ENCODE measurements at places on chromosomes 1 and 21. TPM values are rescaled to one million over a fixed set of nuclear protein-coding genes. Genes with fewer than 3 reads are reported as not detected.

GRCh38 chr1:28927648-28928313 lies 13.4 kb downstream of the EPB41 start:
- peaks cover 2% of the 10 kb centered on the region for H3K4me1 ChIP-seq
- no peak for DNase-seq
- no peak overlapping the region for H3K4me3 ChIP-seq
- no peak overlapping the region for H3K27ac ChIP-seq
- no peaks in the 10 kb centered on the region for H3K36me3 ChIP-seq
- H3K27me3 ChIP-seq: no peaks in the 10 kb centered on the region

The DMRTA2 gene
- total RNA-seq: not detected

- H3K4me1 ChIP-seq: no peaks in the 10 kb centered on the region
- H3K27ac ChIP-seq: no peak overlapping the region
- DNase-seq: no peak
- no peaks in the 10 kb centered on the region for H3K27me3 ChIP-seq
Observed at GRCh38 chr1:172084876-172085275, 243.6 kb downstream of the DNM3 start.

GRCh38 chr1:147600119-147601111 lies 59.1 kb downstream of the BCL9 start:
- H3K4me3 ChIP-seq: peak overlapping the region; percentile 69
- H3K27ac ChIP-seq: peak overlapping the region; percentile 17
- no peak for DNase-seq

DNA sequence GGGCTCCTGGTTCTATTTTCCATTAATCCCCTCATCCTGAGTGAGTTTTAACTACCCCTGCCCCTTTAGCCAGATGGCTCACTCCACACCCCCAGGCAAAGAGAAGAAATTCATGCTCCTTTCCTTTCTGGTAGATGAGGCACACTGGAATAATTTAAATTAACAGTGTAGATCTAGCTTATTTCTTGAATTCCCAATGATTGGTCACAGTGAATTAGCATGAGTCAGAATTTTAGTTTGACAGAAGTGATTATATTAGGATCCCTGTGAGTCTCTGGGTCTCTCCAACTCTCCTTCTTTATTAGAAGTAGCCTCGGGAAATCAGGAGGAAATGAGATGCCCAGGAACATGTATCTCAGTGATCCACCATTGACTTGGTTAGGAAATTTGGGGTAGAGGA lies 103.1 kb upstream of the KAZN start:
- DNase-seq: no peak
- H3K36me3 ChIP-seq: no peaks in the 10 kb centered on the region
- no peak overlapping the region for H3K4me3 ChIP-seq
- H3K4me1 ChIP-seq: 0 out of 2 replicates have a peak, but pooled peaks cover 1% of the 10 kb centered on the region
- no peaks in the 10 kb centered on the region for H3K27me3 ChIP-seq

The TLCD4 gene
- total RNA-seq: 3.5 TPM

DNA sequence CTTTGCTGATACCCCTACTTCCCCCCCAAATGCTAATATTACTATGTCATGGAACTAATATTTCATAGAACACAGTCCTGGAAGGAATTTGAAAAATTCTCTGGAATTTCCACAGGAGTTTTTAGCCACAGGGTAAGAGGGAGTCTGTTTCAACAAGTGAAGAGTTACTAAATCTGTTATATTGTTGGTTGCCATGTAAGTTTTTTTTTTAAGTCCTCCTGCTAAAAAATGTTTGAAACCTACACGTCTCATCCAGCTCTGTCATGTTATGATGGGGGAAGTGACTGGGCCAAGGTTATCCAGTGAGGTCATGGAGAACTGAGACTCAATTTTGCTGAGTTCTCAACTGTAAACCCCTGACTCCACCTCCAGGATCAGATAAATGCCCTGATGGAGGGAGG lies 60.8 kb upstream of the USP24 start:
- no peaks in the 10 kb centered on the region for H3K36me3 ChIP-seq
- H3K27ac ChIP-seq: no peak overlapping the region
- no peaks in the 10 kb centered on the region for H3K27me3 ChIP-seq

DNA sequence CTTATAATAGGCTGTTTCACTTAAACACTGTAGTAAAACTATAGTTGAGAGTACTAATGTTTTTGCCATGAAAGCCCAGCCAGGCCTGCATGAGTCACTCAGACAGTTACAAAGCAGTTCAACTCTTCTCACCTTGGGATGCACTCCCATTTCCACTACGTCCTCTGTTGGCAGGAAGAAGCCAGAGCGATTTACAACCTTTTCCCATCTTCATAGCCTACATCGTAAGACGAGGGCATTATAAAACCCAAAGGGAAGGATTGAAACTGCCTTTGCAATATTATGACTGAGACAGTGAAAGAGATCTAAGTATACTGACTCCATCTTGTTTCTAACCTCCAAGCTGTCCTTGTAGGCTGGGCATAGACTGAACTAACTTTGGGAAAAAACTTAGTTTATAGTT lies 71.8 kb upstream of the CSF1 start:
- H3K4me1 ChIP-seq: no peaks in the 10 kb centered on the region
- DNase-seq: no peak
- no peaks in the 10 kb centered on the region for H3K27me3 ChIP-seq

The SLC44A3 gene
- 5.0 TPM for total RNA-seq

GRCh38 chr1:156483397-156483796 lies 17.2 kb downstream of the MEF2D start:
- no peaks in the 10 kb centered on the region for H3K27me3 ChIP-seq
- no peak for DNase-seq
- no peak overlapping the region for H3K4me3 ChIP-seq
- peaks cover 5% of the 10 kb centered on the region for H3K36me3 ChIP-seq
- H3K27ac ChIP-seq: no peak overlapping the region
- peaks cover 5% of the 10 kb centered on the region for H3K4me1 ChIP-seq

The GSTM5 gene
- 0.24 TPM for total RNA-seq

GRCh38 chr21:40671716-40672115 lies 175.2 kb downstream of the DSCAM start:
- DNase-seq: no peak
- H3K27me3 ChIP-seq: no peaks in the 10 kb centered on the region
- no peaks in the 10 kb centered on the region for H3K4me1 ChIP-seq
- no peak overlapping the region for H3K4me3 ChIP-seq
- H3K36me3 ChIP-seq: no peaks in the 10 kb centered on the region

DNA sequence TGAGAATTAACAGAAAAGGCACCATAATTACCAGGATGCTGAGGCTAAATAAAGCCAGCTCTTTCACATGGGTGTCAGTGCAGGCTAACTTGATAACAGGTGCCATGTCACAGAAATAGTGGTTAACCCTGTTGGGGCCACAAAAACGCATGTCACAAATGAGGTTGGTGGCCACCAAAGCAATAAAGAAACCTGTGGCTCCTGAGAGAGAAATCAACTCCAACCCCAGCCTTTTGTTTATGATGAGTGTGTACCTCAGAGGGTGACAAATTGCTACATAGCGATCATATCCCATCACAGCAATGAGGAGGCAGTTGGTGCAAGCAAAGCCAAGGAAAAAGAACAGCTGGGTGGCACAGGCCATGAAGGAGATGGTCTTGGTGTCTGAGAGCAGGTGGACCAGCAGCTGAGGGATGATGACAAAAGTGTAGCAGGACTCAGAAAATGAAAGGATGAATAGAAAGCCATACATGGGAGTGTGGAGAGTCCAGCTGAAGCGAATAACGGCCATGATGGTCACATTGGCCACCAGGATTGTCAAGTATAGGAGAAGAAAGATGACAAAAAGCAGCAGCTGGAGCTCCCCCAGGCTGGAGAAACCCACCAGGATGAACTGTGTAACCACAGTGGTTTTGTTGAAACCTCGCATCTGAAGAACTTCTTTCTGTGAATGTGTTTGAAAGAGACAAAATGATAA lies at the start of gene OR10T2:
Gene OR10T2, minus strand, starts transcription at position 649 of the 697 bp plus-strand sequence. Its CDS starts 0 bp downstream, at position 649.
- no peak within 1 kb of the TSS for H3K27ac ChIP-seq
- no peak within 1 kb of the TSS for H3K4me3 ChIP-seq
- no peaks in the 10 kb centered on the region for H3K4me1 ChIP-seq
- no peaks in the 10 kb centered on the region for H3K36me3 ChIP-seq

- H3K36me3 ChIP-seq: no peaks in the 10 kb centered on the region
- H3K27ac ChIP-seq: no peak overlapping the region
- no peaks in the 10 kb centered on the region for H3K27me3 ChIP-seq
- H3K4me3 ChIP-seq: no peak overlapping the region
Observed at GRCh38 chr1:173342736-173343135, 134.4 kb upstream of the PRDX6 start.

DNA sequence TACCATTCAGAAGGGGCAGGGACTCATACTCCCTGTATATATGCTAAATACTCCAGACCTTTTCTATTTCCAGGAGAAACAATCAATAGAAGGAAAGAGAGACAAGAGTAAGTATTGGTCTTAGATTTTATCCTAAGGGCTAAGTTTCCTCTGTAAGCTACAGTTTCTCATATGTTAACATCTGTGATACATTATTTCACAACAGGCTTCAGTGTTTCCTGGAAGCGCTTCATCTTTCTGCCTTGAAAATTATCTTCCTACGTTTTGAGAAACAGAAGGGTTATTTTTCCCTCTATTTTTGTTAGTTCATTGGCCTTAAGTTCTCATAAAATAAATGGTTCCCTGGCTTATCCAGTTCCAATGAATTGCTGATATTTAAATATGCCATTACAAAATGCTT lies 15.6 kb downstream of the FMO1 start:
- peaks cover 5% of the 10 kb centered on the region for H3K4me1 ChIP-seq
- no peak for DNase-seq
- H3K4me3 ChIP-seq: no peak overlapping the region
- no peak overlapping the region for H3K27ac ChIP-seq

- no peak overlapping the region for H3K27ac ChIP-seq
- DNase-seq: no peak
- H3K4me3 ChIP-seq: no peak overlapping the region
- H3K4me1 ChIP-seq: peaks cover 5% of the 10 kb centered on the region
Observed at GRCh38 chr1:153550398-153550758, 1.3 kb upstream of the S100A3 start.

DNA sequence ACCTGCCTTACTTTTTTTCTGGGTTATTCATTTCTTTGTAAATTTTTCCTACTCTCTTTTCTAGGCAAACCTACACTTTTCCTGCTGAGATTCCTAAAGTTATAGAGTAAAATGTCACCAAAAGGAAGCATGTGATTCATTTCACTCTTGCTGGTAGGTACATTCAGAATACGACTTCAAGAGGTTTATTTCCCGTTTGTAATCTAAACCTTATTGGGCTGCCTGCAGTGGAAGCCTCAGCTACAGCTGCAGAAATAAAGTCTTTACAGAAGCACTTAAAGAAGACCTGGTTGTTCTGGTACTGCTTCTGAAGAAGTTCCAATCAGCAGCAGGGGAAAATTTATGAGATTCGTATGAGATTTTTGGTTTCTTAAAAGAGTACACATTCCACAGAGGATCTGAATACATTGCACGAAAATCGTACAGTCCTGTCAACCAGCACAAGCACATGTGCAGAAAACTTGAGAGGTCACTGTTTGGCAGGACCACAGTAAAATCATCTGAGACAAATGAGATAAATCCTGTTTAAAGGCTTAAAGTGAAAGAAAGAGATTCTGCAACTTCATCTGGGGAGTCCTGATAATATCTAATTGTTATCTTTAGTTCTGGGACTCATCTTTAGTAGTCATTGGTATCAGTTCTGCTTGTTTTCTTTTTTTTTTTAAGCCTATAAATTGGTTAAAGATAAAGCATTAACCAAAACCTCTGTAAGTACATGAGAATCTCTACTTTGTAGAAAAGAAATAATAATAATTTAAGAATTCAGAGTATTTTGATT lies 109.9 kb upstream of the ADGRL2 start:
- no peaks in the 10 kb centered on the region for H3K4me1 ChIP-seq
- H3K36me3 ChIP-seq: no peaks in the 10 kb centered on the region
- no peaks in the 10 kb centered on the region for H3K27me3 ChIP-seq
- no peak overlapping the region for H3K4me3 ChIP-seq

The LRRC71 gene
- total RNA-seq: not detected

The LDLRAD1 gene
- total RNA-seq: not detected

The NBPF19 gene
- total RNA-seq: 5.1 TPM

The GPR137B gene
- total RNA-seq: 7.7 TPM

DNA sequence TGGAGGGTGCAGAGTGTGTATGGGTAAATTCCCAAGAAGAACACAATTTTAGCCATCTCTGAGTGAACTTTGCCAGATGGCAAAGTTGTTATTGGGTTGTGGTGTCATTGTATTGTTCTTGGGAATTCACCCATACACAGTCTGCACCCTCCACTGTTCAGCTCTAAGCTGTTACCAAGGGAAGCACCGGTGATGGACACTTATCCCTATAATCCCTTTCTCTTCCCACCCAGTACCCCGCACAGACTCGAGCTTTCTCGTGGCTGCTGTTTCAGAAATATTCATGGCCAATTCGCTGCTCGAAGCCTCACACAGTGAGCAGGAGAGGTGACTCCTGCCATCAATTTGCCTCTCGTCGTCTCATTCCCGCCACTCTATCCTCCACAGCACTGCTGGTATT lies 95.7 kb upstream of the PALMD start:
- H3K36me3 ChIP-seq: no peaks in the 10 kb centered on the region
- no peak for DNase-seq
- no peaks in the 10 kb centered on the region for H3K27me3 ChIP-seq
- H3K4me1 ChIP-seq: no peaks in the 10 kb centered on the region
- H3K4me3 ChIP-seq: no peak overlapping the region

GRCh38 chr1:168400139-168400538 lies 119.5 kb downstream of the TBX19 start:
- peaks cover 3% of the 10 kb centered on the region for H3K4me1 ChIP-seq
- H3K27ac ChIP-seq: no peak overlapping the region
- DNase-seq: no peak
- no peaks in the 10 kb centered on the region for H3K27me3 ChIP-seq
- no peaks in the 10 kb centered on the region for H3K36me3 ChIP-seq

- peaks cover 2% of the 10 kb centered on the region for H3K4me1 ChIP-seq
- H3K36me3 ChIP-seq: no peaks in the 10 kb centered on the region
- no peaks in the 10 kb centered on the region for H3K27me3 ChIP-seq
- no peak overlapping the region for H3K4me3 ChIP-seq
Observed at GRCh38 chr1:221263831-221264767, 384.9 kb downstream of the HLX start.

DNA sequence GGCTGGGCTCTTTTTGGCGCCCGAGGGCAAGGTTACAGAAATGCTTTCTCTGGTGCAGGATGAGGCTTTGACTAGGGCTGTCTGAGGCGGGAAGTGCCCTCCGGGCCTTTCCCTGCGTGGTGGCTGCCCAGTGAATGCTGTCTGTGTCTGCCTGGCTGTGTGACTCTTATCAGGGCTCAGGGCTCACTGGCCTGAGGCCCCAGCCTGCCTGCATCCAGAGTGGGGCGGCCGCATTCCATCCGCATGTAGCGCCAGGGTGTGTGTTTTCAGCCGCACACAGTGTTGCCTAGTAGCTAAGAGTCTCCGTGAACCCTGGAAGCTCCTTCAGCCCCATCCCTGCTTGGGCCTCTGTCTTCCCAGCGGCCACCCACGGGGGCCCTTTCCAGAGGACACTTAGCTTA lies 59.1 kb downstream of the FAAP20 start:
- H3K27me3 ChIP-seq: no peaks in the 10 kb centered on the region
- H3K36me3 ChIP-seq: no peaks in the 10 kb centered on the region
- no peak overlapping the region for H3K4me3 ChIP-seq

GRCh38 chr1:55937840-55938375 lies 641.5 kb downstream of the PLPP3 start:
- H3K4me1 ChIP-seq: no peaks in the 10 kb centered on the region
- no peak overlapping the region for H3K27ac ChIP-seq
- DNase-seq: no peak

All from H1 (cell line).